Endodermal cell (in vitro differentiated cells): ENCODE measurements at places on chromosomes 16 and 17.
A peak's percentile ranks its signal among the peaks of the same experiment; 100 is the strongest.

GRCh38 chr17:76370261-76370993, 14.0 kb upstream of the SPHK1 start:
- DNase-seq = no peak

- no peak for DNase-seq
Observed at GRCh38 chr16:27449434-27450195, 47.6 kb downstream of the IL21R start.

DNA sequence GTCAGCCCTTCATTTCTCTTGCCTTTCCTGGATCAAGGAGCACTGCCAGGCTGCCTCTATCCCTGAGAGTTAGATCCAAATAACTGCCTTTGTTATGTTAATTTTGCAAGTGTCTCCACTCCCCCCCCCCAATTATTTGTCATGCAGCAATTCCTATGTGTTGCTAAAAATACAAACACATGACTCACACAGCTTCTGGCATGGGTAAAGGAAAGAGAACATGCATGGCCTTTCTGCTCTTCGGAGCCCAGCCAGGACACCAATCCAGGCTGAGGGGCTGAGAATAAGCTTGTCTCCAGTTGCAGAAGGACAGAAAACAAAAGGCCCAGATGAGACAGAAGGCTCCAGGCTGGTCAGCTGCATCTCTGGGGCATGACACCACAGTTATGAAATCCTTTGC, 148.0 kb upstream of the TNRC6C start:
- no peak for DNase-seq

GRCh38 chr17:42270596-42270995, 5.6 kb downstream of the STAT5B start:
- no peak for DNase-seq

GRCh38 chr16:54233615-54234014, 53.0 kb downstream of the IRX3 start:
- no peak for DNase-seq

GRCh38 chr17:71252436-71252835, 868.4 kb upstream of the SOX9 start:
- DNase-seq = no peak

DNA sequence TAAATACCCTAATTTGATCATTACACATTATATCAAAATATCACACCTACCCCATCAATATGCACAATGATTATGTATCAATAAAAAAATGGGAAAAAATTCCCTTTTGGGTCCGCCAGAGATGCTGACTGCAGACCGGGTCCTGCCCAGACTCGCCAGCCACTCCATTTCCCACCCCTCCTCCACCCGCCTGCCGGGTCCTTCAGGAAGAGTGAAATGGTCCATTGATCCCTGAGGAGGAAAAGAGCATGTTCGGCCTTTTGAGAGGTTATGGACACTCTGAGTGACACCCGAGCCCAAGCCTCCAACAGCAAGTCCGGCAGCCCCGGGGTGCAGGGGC, 123.9 kb upstream of the ZFHX3 start:
- DNase-seq = no peak

DNA sequence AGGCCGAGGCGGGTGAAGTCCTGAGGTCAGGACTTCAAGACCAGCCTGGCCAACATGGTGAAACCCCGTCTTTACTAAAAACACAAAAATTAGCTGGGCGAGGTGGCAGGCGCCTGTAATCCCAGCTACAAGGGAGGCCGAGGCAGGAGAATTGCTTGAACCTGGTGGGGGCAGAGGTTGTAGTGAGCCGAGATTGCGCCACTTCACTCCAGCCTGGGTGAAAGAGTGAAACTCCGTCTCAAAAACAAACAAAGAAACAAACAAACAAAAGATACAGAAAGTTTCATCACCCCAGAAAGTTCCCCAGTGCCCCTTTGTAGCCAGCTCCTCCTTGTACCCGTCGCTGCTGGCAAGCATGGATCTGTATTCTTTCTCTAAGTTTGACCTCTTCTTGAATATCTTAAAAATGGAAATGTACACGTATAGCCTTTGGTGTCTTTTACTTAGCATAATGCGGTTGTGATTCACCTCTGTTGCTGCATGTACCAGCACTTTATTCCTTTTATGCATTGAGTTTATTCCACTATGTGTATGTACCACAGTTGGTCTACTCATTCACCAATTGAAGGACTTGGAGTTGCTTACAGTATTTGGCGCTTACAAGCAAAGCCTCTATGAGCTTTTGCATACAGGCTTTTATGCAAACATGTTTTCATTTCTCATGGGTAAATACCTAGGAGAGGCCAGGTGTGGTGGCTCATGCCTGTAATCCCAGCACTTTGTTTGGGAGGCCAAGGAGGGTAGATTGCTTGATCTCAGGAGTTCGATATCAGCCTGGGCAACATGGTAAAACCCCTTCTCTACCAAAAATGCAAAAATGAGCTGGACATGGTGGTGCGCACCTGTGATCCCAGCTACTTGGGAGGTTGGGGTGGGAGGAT, 87.5 kb upstream of the CLEC18A start:
- no peak for DNase-seq

- no peak for DNase-seq
Observed at GRCh38 chr16:8855972-8856371, 12.8 kb downstream of the CARHSP1 start.

GRCh38 chr16:16797239-16797638, 418.3 kb downstream of the NPIPA7 start:
- DNase-seq = peak; percentile 63

GRCh38 chr17:83030432-83030831, 49.0 kb upstream of the METRNL start:
- peak; percentile 39 for DNase-seq

DNA sequence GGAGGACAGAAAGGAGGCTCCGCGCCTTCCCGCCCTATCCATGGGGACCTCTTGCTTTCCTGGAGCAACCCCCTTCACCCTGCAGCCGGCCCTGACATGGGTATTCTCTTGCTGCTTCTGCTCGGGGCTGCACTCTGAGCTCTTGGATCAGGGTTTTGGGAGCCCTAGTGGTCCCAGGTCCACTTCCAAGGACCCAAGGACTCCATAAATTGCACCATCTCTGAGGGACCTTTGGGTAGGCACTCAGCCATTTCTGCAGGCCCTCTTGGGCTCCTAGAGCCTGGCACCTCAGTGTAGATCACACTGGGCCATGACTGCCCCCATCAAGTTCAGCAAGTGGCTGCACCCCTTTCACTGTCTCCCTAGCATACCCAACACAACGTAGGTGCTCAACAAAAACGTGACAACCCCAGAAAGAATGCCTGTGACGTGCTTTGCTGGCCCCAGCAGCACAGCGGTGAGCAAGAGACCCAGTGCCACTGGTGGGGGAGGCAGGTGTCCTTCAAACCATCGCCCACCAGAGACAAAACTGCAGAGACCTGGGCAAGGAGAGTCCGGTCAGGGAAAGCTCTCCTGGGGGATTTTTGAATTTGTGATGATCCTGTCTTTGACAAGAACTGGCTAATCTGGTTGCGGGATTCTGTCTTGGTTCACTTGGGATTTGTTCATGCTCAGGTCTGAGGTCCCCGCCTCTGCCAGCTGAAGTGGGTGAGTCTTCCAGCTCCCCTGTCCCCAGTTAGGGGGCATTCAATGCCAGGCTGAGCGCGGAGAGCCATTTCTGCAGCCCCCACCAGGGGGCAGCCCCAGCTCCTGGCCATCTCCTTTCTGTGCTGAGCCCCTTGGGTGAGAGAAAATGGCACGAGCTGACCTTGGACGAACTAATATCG, 2.5 kb upstream of the RAB11FIP4 start:
- DNase-seq = peak; percentile 89

- no peak for DNase-seq
Observed at GRCh38 chr17:10724546-10725195, 5.2 kb downstream of the TMEM220 start.
